Renal cortical epithelial cell (primary cell): ENCODE measurements at places on chromosomes 11 and 22. TPM values are rescaled to one million over a fixed set of nuclear protein-coding genes. Genes with fewer than 3 reads are reported as not detected.

Gene MYOD1
- not detected in 2 replicates for total RNA-seq

Gene TTC28
- total RNA-seq: 6.3 and 28.3 TPM in 2 replicates

Gene CD3D
- total RNA-seq: not detected in 2 replicates

Gene GGTLC2
- total RNA-seq: not detected in 2 replicates

Gene ARFIP2
- total RNA-seq: 64.5 and 78.0 TPM in 2 replicates

Gene DRAP1
- 54.2 and 117 TPM in 2 replicates for total RNA-seq

Gene KREMEN1
- 7.5 and 11.7 TPM in 2 replicates for total RNA-seq

Gene POU2F3
- 0.05 TPM in 1 of 2 replicates, not detected in the other for total RNA-seq

Gene PRR5
- 9.2 and 12.4 TPM in 2 replicates for total RNA-seq

Gene NAV2
- 8.5 and 41.1 TPM in 2 replicates for total RNA-seq

Gene RASSF10
- total RNA-seq: 2.6 and 13.2 TPM in 2 replicates

Gene FGF19
- not detected in 2 replicates for total RNA-seq
